ENCODE measurements at places on chromosomes 16 and 17. TPM values are rescaled to one million over a fixed set of nuclear protein-coding genes. Genes with fewer than 3 reads are reported as not detected.

GRCh38 chr17:46841561-46842379 is 9.6 kb upstream of the WNT9B start:
- H3K4me3 ChIP-seq, result peak overlapping the region; percentile 9
- no peaks in the 10 kb centered on the region for H3K4me1 ChIP-seq
- H3K27me3 ChIP-seq, result peaks cover 7% of the 10 kb centered on the region

DNA sequence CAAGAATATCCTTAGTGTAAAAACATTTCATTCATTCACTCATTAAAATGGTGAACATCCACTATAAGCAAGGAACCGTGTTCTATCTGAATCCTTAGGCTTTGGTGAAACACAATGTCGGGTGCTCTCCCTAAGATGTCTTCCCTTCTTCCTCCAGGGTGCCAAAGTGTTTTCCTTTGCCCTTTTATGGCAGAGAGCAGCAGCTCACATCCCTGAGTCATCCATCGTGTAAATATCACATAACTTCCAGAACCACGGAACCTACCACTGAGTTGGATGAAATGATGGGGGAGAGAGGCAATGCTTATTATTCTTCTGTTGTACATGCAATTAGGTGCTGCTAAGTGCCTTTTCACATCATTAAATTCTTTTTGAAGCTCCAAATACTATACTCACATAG is 50.2 kb downstream of the DNAH3 start:
- no peak overlapping the region for H3K27ac ChIP-seq
- H3K36me3 ChIP-seq, result no peaks in the 10 kb centered on the region
- H3K4me1 ChIP-seq, result no peaks in the 10 kb centered on the region
- no peak for DNase-seq

- no peak overlapping the region for H3K4me3 ChIP-seq
- H3K27ac ChIP-seq, result peak overlapping the region; percentile 85
- peaks cover 34% of the 10 kb centered on the region for H3K4me1 ChIP-seq
- no peaks in the 10 kb centered on the region for H3K27me3 ChIP-seq
- DNase-seq, result peak; percentile 25
Measured at GRCh38 chr17:19304209-19304608, 58.3 kb downstream of the B9D1 start.

DNA sequence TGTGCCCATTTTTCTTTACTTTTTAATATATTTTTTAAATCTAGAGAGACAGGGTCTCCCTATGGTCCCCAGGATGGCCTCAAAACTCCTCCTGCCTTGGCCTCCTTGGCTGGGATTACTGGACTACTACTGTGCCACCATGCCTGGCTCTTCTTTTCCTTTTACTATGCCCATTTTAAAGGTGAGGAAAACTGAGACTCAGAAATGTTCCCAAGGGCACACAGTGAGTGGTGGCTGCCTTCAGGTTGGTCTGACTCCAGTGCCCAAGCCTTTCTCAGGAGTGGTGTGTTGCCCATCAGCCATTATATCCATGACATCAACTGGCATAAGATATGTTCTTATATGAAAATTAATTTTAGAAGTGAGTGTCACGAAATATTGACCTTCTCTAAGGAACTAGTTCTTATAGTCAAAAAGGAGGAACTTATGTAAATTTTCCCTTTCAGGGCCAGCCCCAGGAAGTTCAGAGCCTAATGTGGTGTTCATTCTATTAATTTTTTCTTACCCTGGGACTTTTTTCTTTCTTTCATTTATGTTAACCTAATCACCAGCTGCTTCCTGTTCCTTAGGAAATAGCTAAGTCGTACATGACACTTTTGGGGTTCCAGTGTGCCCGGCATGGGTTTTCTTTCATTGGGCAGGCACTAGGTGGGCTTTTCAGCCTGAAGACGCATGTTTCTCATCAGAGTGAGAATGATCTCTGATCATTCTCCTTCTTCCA is 17.9 kb upstream of the SPN start:
- peak; percentile 2 for DNase-seq
- H3K36me3 ChIP-seq, result no peaks in the 10 kb centered on the region
- H3K4me1 ChIP-seq, result peaks cover 26% of the 10 kb centered on the region
- no peaks in the 10 kb centered on the region for H3K27me3 ChIP-seq
- peak overlapping the region; percentile 66 for H3K27ac ChIP-seq
- no peak overlapping the region for H3K4me3 ChIP-seq

DNA sequence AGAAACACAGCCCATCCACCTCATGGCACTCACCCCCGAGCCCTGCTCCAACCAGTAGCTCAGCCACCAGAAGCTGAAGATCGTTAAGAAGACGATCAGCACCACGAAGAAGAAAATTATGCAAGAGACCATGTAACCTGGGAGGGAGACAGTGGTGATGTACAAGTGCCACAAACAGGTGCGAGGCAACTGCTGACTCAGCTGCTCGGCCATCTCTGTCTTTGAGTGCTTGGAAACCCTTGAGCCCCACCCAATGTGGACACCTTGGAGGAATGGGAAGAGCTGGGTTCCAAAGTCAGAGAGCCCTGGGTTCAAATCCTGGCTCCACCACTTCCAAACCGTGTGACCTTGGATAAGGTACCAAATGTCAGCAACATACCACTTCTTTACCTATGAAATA is 38.1 kb upstream of the ABCC12 start:
- no peaks in the 10 kb centered on the region for H3K4me1 ChIP-seq
- H3K4me3 ChIP-seq, result no peak overlapping the region
- H3K27ac ChIP-seq, result no peak overlapping the region
- no peak for DNase-seq
- no peaks in the 10 kb centered on the region for H3K36me3 ChIP-seq

DNA sequence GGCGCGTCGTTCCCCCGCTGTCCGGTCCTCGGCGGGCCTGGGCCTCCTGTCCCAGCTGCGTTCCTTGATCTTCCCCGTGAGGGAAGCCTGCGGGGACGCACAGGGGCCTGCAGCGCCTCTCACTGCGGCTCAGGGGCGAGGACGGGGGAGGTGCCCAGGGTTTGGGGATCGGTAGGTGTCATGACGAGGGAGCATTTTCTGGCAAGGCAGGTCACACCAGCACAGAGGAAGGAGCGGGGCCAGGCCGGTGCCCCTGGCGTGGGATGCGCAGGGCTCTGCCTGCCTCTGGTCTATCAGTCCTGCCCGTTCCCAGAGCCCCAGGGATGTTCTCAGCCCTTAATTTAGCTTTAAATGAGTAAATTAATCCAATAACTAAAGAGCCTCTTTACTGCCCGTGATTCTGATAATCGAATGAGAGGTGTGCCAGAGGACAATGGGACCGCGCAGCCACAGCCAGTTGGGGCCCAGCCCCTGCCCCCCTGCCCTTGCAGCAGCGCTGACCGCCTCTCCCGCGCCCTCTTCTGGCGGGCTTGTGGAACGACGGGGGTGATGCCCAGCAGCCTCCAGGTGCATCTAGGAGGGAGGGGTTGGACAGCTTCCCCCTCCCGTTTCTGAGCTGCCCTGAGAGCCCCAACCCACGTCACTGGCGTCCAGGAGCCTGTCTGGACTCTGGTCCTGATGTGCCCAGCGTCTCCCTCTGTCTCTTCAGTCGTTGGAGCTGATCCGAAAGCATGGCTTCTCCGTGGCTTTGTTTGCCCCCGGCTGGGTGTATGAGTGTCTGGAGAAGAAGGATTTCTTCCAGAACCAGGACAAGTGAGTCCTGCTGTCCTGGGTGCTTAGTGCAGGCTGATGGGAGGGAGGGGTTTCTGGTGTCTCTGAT is 7.9 kb downstream of the ENGASE start:
- H3K4me3 ChIP-seq, result no peak overlapping the region
- H3K4me1 ChIP-seq, result peaks cover 30% of the 10 kb centered on the region

- DNase-seq, result peak; percentile 76
- H3K27ac ChIP-seq, result no peak overlapping the region
- H3K4me1 ChIP-seq, result no peaks in the 10 kb centered on the region
- peaks cover 3% of the 10 kb centered on the region for H3K27me3 ChIP-seq
- no peak overlapping the region for H3K4me3 ChIP-seq
Measured at GRCh38 chr16:78235168-78235800, 135.8 kb downstream of the WWOX start.

GRCh38 chr16:89969741-89970410 is 21.3 kb downstream of the DEF8 start:
- no peaks in the 10 kb centered on the region for H3K27me3 ChIP-seq
- peaks cover 32% of the 10 kb centered on the region for H3K4me1 ChIP-seq
- peaks cover 38% of the 10 kb centered on the region for H3K36me3 ChIP-seq
- no peak overlapping the region for H3K4me3 ChIP-seq
- no peak for DNase-seq
- no peak overlapping the region for H3K27ac ChIP-seq

DNA sequence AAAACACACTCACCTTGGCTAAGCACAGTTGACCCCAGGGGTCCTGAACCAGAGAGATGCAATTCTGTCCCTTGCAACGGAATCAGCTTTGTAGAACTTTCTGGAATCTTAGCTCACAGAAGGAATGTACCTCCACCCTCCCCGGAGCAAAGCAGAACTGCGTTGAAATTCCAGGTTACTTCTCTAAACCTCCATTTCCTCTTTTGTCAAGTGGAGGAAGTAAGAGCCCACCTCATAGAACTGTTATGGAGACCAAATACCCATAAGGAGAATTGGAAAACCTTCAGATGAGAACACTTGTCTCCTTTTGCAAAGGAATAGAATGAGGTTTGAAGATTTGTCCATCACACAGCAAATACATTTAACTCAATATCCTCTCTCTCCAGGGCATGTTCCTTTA is 86.6 kb upstream of the RBBP6 start:
- DNase-seq, result no peak
- H3K27me3 ChIP-seq, result peaks cover 18% of the 10 kb centered on the region
- H3K36me3 ChIP-seq, result no peaks in the 10 kb centered on the region

Gene KRT12
- 7.0 TPM for polyA plus RNA-seq

Gene MYH8
- polyA plus RNA-seq, result 0.05 TPM

Gene UTS2R
- polyA plus RNA-seq, result not detected

Gene TP53
- 12.5 TPM for polyA plus RNA-seq

Data from K562 (cell line).